ENCODE measurements at places on chromosomes 12 and 14. TPM values are rescaled to one million over a fixed set of nuclear protein-coding genes. Genes with fewer than 3 reads are reported as not detected.
A peak's percentile ranks its signal among the peaks of the same experiment; 100 is the strongest.

DNA sequence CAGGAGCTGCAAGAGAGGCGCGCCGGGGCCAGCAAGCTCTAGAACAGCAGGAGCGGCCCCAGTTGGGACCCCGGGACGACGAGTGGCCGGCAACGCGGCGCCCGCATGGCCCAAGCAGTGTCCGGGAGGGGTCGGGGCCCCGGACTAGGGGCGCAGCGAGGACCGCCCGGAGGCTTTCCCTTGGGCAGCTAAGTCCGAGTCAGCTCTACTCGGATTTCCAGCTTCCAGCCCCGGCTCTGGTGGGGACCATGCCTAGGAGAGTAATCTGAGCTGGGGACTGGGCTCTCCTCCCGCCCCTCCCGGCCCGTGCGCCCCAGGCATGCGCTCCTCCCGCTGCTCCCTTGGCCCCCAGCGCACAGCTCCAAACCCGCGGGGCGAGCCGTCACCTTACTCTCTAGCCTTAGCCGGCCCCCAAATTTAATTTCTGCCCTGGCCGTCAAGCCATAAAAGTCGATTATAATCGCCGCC, 41.6 kb upstream of the CAPRIN2 start:
- peak; percentile 32 for DNase-seq

DNA sequence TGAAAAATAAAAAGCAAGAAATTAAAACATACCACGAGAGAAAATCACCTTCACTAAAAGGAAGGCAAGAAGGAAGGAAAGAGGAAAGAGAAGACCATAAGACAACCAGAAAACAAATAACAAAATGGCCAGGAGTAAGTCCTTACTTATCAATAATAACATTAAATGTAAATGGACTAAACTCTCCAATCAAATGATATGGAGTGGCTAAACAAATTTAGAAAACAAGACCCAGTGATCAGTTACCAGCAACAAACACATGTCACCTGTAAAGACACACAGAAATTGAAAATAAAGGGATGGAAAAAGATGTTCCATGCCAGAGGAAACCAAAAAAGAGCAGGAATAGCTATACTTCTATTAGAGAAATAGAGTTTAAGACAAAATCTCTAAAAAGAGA, 85.0 kb upstream of the SLC38A4 start:
- DNase-seq, result no peak

GRCh38 chr14:62626416-62626815, 418.8 kb downstream of the KCNH5 start:
- no peak for DNase-seq

CDK17 gene
- 26.9 TPM for total RNA-seq

GRCh38 chr12:20155374-20155773, 213.0 kb upstream of the PDE3A start:
- no peak for DNase-seq

NGB gene
- not detected for total RNA-seq

MARCHF9 gene
- 7.3 TPM for total RNA-seq

GRCh38 chr14:97543816-97544215, 746.6 kb downstream of the VRK1 start:
- no peak for DNase-seq

IRAK3 gene
- total RNA-seq, result 0.02 TPM

GRCh38 chr12:129641926-129642325, 261.9 kb downstream of the TMEM132D start:
- DNase-seq, result no peak

GRCh38 chr14:89615421-89615820, 198.4 kb upstream of the FOXN3 start:
- DNase-seq, result no peak

- no peak for DNase-seq
These were observed 211.8 kb downstream of the ANO2 start for GRCh38 chr12:5733136-5733755.

SUPT16H gene
- total RNA-seq, result 88.6 TPM

- DNase-seq, result no peak
These were observed 197.4 kb upstream of the ARID2 start for GRCh38 chr12:45532113-45532512.

DNA sequence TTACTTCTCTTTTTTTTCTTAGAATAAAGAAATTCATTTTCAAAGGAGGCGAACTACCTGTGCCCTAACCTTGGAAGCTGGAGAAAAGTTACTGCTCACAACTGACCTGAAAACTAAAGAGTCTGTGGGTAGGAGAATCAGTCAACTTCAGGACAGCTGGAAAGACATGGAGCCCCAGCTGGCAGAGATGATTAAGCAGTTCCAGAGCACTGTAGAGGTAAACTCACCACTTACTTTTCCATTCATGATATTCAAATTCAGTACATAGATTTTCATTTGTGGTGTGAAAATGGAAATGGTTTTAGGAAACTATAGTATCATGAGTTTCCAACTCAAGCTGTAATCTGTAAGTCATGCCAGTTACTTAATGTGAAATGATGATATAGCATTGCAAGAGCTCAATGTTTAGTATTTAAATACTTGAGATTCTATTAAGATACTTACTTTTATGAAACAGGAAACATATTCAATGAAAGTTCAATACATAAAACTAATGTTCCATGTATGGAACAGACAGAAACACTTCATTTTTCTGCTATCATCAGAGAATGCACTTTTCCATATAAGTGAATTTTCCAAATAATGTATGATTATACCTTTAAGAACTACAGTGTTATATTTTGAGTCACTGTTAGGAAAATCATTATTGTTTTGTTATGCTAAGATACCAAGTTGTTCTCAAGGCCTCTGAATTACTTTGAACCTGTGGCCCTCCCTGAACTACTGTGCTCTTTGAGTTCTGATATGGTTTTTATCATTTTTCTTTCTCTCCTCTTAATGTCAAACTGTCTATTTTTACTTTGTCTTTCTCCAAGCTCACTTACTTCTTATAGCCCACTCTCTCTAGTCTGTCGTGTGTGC, 119.0 kb downstream of the ESR2 start:
- DNase-seq, result no peak

GRCh38 chr12:124477107-124477915, 90.1 kb downstream of the NCOR2 start:
- DNase-seq, result no peak

TAS2R10 gene
- not detected for total RNA-seq

GRCh38 chr12:103623716-103624115, 36.6 kb downstream of the STAB2 start:
- no peak for DNase-seq

- DNase-seq, result no peak
These were observed 103.1 kb downstream of the SMOC1 start for GRCh38 chr14:69982220-69982839.

CSAD gene
- total RNA-seq, result 2.8 TPM

DNA sequence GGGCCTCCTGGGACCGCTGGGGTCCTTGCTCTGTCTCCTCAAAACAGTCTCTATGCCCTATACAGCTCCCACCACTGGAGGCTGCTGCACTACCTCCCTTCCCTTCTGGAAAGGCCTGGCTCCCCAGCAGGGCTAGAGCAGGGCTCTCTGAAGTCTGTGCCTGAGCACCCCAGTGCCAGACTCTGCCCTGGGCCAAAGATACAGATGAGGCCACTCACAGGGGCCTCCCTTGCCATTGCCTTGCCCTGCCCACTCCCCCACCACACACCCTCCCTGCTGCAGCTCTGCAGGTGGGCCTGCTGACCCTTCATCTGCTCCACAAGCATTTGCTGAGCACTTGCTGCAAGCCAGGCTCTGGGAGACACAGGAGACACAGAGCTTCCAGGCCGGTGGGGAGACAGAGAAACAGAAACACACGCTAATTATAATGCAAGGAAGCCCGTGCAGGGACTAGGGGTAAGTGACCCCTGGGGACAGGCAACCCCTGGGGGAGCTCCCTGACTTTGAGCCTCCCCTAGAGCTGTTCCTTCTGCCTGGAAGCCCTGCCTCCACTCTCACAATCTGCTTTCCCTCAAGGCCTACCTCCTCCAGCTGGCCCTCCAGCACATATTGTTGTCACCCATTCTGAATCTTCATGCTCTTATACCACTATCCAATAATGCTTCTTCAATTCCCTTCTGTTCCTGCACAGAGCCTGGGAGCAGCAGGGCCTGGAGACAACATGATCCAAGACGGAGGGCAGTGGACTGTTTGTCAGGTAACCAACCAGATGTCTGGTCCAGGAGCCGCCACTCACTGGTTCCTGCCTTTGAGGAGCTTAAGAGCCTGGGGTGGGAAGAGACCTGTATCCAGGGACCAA, 32.6 kb upstream of the PNMA1 start:
- DNase-seq, result no peak

- no peak for DNase-seq
These were observed 37.4 kb downstream of the CAMKK2 start for GRCh38 chr12:121259074-121259473.

DNA sequence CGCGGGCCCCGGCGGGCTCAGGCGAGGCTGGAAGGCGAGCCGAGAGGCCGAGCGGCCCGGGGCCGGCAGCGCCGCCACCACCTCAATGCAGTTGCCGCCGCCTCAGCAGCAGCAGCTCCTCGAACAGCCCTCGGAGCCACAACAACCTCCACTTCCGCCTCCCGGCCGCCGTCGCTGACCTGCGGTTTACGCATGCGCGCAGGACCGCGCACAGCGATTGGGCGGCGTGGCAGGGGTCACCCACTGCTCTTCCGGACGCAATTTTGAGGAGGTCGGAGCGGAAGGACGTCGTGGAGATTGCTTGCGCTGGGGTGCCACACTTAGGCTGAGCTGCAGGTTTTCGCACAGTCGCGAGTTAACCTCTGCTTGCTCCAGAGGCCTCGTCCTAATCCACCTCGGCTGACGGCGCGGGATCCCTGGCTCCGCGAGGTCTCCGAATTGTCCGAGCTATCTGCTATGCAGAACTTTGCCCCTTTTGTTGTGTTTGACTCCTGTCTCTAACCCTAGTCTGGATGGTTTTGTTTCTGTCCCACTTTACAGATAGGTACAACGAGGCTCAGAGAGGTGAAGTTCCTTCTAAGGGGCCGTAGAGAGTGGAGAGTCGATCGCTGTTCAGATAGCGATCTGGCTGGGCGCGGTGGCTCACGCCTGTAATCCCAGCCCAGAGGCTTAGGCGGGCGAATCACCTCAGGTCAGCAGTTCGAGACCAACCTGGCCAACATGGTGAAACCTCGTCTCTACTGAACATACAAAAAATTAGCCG, at the start of the genes ACAD10 and BRAP:
Gene ACAD10, plus strand, starts transcription at position 243 of the 763 bp plus-strand sequence. CDS start 6,657 bp downstream, outside the sequence.
Gene BRAP, minus strand, starts transcription at position 146 of the 763 bp plus-strand sequence. CDS start 164 bp downstream, outside the sequence.
- DNase-seq, result peak; percentile 92

- no peak for DNase-seq
These were observed 79.6 kb downstream of the CCDC91 start for GRCh38 chr12:28269851-28270250.

CACNA2D4 gene
- not detected for total RNA-seq

PLBD2 gene
- total RNA-seq, result 17.7 TPM

GRCh38 chr12:62363506-62363905, 103.1 kb upstream of the MON2 start:
- DNase-seq, result no peak

DNA sequence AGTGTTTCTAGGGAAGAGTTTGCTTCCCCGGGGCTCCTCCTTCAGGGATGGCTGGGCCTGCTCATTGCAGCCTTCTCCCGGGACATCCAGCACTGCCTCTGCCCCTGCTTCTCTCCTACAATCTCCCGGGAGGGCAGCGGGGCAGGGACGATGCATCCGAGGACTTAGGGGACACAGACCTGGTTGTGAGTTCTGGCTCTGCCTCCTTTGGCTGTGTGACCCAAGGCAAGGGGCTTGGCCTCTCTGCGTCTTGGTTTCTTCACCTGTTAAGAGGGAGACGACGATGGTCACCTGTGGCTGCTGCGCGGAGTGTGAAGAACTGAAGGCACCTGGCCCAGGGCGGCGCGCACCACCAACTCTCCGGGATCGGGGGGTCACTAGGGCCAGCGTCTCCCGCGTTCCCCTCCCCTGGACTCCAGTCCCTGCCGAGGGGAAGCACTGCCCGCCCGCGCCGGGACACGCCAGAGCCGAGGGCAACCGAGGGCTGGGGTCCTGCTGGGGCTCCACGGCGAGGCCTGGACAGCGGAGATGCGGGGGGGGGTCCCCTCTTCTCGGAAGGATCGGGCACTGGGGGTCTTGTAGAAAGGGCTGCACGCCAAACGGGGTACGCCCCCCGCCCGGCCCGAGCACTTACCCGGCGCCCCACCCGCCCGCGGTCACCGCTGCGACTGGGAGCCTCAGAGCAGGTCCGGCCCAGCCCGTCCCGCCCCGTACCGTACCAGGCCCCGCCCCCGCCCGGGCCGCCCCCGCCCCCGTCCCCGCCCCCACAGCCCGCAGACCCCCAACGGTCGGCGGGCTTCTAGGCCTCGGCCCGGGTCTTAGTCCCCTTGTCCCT, at the start of gene HVCN1:
Gene HVCN1, minus strand, starts transcription at position 670 of the 835 bp plus-strand sequence. CDS start 5,870 bp downstream, outside the sequence.
- DNase-seq, result no peak

GRCh38 chr14:93369713-93370266, 22.8 kb downstream of the COX8C start:
- no peak for DNase-seq

- no peak for DNase-seq
These were observed 4.4 kb upstream of the RPAP3 start for GRCh38 chr12:47710278-47710677.

NFATC4 gene
- total RNA-seq, result 7.1 TPM

DNA sequence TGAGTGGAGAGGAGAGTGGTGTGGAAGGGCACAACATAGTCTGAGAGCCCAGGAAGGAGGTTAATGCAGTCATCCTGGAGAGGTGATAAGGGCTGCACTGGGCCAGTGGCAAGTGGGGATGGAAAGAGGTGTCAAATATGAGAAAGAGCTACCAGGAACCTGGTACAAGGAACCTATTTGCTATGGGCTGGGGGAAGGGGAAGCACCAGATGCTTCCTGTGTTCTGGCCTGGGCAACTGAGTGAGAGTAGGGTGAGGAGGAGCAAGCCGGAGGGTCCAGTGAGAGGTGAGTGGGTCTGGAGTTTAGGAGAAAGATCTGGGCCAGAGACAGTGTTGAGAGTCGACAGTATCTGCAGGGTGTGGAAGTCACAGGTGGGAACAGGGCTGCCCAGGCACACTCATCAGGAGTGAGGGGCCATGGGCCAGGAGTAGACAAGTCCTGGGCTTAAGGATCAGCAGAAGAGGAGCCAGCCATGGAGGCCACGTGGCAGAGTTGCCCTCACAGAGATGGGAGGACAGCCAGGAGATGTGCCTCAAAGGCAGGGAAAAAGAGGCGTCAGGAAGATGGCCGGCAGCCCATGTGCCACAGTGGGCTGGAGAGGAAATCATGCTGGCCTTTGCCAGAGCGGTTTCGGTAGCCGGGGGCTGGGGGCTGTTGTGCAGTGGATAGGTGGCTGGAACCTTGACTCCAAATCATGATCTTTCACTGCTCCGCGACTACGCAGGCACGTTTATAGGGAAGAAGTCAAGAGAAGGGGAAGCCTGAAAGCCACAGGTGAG, 2.9 kb upstream of the AQP6 start:
- DNase-seq, result no peak

RASAL1 gene
- not detected for total RNA-seq

SAMD4A gene
- 1.8 TPM for total RNA-seq

Measured in H4 (cell line).